Activated T-cell treated with anti-CD3 and anti-CD28 coated beads, Interleukin-2, amount 50 U/mL, for 1 hour (primary cell): ENCODE measurements at places on chromosomes 6 and 20.

DNA sequence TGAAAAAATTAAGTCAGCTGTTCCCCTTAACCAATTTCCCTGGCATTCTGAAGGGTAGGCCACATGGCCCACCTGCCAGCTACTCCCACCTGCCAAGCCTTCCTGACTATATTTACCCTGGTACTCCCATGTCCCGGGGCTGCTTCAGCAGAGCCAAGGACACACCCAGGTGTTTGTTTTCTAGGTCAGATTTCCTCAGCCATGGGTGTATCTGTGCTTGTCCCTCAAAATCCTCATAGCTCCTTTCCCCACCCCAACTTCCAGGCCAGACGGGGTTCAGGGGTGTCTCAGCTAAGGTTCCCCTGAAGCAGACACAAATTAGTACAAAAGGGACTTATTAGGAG is 139.4 kb upstream of the CDYL start:
- no peak for DNase-seq

DNA sequence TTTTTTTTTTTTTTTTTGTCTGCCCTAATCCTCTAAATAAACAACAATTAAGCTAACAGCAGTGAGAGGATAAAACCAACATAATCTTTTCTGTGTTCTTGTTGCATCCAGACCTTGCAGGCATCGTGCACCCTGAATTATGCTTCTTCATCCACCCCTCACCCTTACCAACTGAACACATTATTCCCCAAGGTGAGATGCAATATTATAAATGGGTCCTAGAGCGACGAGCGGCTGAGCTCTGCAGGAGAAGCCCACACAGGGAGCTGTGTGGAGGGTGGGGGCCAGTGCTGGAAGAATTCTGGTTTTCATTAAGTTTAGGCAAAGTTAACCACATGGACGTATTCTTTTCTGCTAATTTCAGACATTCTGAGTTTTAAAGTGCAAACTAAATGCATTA is 32.2 kb upstream of the NXT1 start:
- no peak for DNase-seq

- no peak for DNase-seq
Observed at GRCh38 chr6:165798991-165799390, 135.9 kb upstream of the PDE10A start.

- no peak for DNase-seq
Observed at GRCh38 chr20:15831201-15831600, 742.0 kb downstream of the KIF16B start.

GRCh38 chr20:57257701-57258453 is 8.6 kb downstream of the BMP7 start:
- no peak for DNase-seq

- no peak for DNase-seq
Observed at GRCh38 chr20:20333866-20334265, 34.0 kb upstream of the INSM1 start.

- no peak for DNase-seq
Observed at GRCh38 chr6:32382757-32383420, 11.2 kb upstream of the TSBP1 start.

- DNase-seq: no peak
Observed at GRCh38 chr6:106609699-106610098, 19.6 kb downstream of the RTN4IP1 start.
